ENCODE measurements at places on chromosomes 13 and 19.
A peak's percentile ranks its signal among the peaks of the same experiment; 100 is the strongest.

DNA sequence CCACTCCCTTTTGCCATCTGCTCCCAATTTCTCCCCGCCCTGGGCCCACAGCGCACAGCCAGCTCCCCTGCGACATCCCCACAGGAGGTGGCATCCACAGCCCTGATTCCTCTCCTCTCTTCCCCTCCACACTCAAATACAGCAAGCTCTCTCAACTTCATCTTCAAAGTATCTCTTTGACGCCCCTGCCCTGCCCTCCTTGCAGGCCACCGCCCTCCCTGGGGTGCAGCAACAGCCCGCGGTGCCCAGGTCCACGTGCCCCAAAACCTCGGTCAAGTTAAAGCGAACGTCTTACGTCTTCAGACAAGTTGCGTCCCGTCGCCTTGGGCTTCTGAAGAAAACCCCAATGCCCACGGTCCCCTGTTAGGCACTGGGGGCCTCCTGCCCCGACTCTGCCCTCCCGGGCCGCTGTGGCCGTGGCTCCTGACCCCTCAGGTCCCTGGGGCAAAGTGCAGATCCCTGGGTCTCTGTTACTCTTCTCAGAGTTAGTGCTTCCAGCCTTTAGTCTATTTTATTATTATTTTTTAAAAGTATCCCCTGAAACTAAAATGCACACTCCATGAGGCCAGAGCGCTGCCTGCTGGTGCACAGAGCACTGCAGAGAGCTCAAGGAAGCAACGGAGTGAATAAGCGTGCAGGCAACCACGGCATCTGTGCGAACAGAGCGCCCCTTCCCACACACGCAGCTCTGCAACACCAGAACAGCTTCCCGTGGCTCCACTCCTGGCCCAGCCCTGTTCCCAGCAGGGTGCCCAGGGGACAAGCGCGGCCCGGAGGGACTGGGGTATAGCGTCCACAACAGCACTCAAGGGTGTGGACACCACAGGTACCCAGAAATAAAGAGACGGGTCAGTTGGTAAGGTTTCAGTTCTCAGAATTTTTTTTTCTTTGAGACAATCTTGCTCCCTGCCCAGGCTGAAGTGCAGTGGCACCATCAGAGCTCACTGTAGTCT, 26.4 kb downstream of the IL17D start:
- DNase-seq, result no peak

DNA sequence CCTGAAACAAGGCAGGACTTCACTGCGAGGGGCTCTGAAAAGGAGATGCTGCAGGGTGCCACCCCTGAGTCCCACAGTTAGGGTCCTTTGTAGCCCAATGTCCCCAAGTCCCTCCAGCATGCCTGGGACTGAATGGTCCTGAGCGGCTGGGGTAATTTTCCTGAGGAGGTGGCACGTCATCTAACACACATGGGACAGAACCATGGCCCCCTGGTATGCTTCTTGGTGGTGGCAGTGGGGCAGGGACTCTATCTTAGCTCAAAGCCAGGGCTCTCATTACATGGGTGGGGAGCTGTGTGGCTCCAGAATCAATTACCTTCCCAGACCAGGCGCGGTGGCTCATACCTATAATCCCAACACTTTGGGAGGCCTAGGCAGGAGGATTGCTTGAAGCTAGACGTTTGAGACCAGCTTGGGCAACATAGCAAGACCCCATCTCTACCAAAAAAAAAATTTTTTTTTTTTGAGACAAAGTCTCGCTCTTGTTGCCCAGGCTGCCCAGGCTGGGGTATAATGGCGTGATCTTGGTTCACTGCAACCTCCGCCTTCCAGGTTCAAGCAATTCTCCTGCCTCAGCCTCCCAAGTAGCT, 7.9 kb upstream of the SLC7A9 start:
- DNase-seq, result no peak

GRCh38 chr19:15201374-15202023, 704 bp upstream of the NOTCH3 start:
- no peak for DNase-seq

- DNase-seq, result no peak
These were observed 429.0 kb downstream of the TSHZ3 start for GRCh38 chr19:30920222-30920621.

GRCh38 chr19:13905634-13906520, at the start of the genes BRME1 and CC2D1A:
TSS of gene BRME1 (minus strand) at chr19:13906117. CDS start at chr19:13904892, 1,225 bp downstream.
TSS of gene CC2D1A (plus strand) at chr19:13906201. CDS start at chr19:13906442, 241 bp downstream.
- DNase-seq, result peak; percentile 78

GRCh38 chr13:25923217-25924085, 128.4 kb downstream of the SHISA2 start:
- DNase-seq, result no peak

- no peak for DNase-seq
These were observed 213.1 kb upstream of the SGCG start for GRCh38 chr13:22967669-22968068.

- DNase-seq, result no peak
These were observed 2.8 kb downstream of the ZNF536 start for GRCh38 chr19:30374865-30375552.

DNA sequence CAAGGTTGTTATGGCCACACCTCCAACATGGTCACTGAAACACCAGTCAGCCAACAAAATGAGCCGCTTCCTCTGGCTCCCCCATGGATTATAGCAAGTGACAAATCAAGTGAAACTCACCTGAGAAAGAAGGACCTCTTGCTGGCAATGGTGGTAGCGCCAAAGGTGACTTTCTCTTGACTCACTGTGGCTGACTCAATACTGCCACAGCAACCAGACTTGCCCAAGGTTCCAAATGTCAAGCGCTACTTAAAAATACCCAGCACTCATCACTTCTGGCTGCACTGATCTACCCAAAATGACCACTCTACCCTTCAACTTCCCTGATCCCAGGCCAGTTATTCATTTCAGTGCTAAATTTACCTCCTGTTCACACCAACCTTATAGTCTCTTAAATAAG, 495.5 kb downstream of the FOXO1 start:
- DNase-seq, result no peak

DNA sequence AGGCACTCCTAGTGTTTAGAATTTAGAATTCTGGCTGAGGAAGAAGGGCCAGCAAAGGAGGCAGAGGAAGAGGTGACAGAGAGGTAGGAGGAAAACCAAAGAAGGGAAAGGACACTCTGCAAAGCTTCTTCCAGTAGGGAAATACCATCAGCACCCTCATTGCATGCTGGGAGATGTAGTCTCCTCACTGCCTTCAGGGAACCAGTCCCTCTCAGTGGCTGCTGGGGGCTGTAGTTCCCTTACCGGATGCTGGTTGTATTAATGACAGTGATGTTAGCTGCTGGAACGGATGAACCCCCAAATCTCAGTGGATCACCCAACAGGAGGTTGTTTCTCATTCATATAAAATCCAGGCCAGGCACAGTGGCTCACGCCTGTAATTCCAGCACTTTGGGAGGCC, 10.1 kb downstream of the GRIN2D start:
- DNase-seq, result no peak

DNA sequence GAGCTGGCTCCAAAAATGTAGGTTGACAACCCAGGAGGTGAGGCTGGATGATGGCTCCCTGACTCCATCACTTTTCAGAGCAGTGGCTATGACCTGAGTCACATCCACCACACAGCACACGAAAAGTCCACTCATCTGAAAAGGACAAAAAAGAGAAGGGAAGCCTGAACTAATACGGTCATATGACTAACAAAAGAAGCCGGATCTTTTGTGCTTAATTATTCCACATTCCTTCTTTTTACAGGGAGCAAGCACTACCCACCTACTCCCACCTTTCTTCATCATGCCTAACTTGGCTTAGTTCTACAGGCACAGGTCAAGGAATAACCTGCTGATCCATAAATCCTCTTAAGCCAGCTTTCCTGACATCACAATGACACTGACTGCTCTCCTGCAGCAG, 601.3 kb upstream of the MIR17HG start:
- no peak for DNase-seq

GRCh38 chr13:73754727-73755292, 379.4 kb downstream of the KLF12 start:
- DNase-seq, result no peak

GRCh38 chr13:63367522-63368198, 1952.0 kb upstream of the PCDH20 start:
- no peak for DNase-seq

DNA sequence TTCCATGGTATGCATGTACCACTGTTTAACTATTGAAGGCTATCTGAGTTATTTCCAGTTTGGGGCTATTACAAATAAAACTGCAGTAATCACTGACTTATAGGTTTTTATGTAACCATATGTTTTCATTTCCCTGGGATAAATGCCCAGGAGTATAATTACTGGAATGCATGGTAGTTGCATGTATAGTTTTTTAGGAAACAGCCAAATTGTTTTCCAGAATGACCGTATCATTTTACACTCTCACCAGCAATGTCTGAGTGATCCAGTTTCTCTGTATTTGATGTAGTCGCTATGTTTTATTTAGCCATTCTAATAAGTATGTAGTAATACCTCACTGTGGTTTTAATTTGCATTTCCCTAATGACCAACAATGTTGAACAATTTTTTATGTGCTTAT, 42.0 kb downstream of the CYSLTR2 start:
- DNase-seq, result no peak

DNA sequence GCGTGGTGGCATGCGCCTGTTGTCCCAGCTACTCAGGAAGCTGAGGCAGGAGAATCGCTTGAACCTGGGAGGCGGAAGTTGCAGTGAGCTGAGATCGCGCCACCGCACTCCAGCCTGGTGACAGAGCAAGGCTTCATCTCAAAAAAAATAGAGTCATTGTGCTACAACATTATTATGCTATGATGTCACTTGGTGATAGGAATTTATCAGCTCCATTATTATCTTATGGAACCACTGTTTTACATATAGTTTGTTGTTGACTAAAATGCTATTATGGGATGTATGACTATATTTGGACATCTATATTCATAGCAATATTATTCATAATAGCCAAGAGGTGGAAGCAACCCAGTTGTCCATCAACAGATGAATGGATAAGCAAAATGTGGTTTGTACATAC, 26.4 kb upstream of the SLC7A1 start:
- DNase-seq, result no peak

DNA sequence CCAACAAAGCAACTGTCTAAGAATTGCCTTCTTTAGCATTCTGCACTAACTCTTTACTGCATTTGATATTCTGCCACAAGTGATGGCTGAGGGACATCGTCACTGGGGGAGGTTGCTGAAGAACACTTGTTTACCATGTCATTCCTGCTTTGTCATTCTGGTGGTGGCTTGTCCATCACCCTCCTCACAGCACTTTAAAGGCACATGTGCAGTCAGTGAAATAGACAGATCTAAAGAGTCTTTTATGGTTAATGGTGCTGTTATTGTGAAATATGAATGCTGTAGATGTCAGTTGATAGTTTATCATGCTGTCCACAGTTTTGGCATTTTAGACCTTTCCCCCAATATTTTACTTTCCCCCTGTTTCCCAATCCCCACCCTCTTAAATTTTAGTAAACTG, 120.9 kb upstream of the TSC22D1 start:
- DNase-seq, result no peak

- DNase-seq, result no peak
These were observed 7.9 kb upstream of the ZIM3 start for GRCh38 chr19:57152921-57153320.

- DNase-seq, result no peak
These were observed 31.7 kb downstream of the BRD4 start for GRCh38 chr19:15300533-15301197.

GRCh38 chr13:49830721-49831120, 38.2 kb upstream of the KPNA3 start:
- no peak for DNase-seq

DNA sequence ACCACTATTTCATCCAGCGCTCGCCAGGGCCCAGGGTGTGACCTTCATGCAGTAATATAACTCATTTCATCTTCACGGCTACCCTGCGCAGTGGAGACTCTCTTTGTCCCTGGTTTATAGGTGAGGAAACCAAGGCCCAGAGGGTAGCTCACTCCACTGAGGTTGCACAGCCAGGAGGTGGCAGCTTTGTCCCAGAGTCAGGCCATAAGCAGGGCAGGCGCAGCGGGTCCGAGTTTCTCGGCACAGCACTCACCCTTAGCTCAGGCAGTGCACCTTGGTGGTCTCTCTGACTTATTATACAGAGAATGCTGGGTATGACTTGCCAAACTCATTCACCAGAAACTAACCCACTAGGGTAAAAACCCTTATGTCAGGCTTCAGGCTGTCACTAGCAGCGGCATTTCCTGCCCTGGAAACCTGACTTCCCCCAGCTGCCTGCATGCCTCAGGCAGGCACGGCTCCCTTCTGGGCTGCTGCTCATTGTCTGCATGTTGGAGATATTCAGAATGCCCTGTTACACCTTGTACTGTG, 24.5 kb downstream of the PPP5C start:
- DNase-seq, result no peak

DNA sequence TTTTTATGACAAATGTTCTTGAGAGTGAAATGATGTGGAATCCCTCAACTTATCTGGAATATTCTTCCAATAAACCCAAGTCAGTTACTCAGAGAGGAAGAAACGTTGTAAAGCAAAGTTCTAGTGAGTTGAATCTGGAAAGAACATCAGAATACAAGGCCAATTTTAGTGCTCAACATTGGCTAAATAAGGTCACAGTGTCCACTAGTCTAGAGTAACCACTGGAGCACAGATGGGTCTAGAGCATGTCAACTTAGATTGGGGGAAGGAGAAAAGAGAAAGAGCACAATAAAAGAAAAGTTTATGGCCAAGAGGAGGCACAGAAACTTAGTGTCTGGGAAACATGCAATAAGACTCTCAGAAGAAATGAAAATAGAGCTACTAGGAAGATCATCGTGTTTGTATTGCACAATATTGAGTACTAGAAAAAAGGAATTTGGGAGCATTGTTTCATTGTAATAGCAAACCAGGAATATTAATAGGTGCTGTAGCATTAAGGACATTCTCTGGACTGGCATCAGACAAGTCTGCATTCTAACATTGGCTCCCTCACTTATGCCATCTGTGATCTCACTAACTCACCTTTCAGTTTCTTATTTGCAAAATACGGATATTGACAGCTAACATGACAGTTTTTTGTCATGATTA, 1318.5 kb downstream of the PCDH9 start:
- no peak for DNase-seq

GRCh38 chr13:94822356-94822755, 110.0 kb upstream of the SOX21 start:
- DNase-seq, result no peak

GRCh38 chr19:3684817-3685410, 15.4 kb downstream of the PIP5K1C start:
- DNase-seq, result no peak

GRCh38 chr13:30158774-30159445, 148.4 kb downstream of the KATNAL1 start:
- DNase-seq, result no peak

DNA sequence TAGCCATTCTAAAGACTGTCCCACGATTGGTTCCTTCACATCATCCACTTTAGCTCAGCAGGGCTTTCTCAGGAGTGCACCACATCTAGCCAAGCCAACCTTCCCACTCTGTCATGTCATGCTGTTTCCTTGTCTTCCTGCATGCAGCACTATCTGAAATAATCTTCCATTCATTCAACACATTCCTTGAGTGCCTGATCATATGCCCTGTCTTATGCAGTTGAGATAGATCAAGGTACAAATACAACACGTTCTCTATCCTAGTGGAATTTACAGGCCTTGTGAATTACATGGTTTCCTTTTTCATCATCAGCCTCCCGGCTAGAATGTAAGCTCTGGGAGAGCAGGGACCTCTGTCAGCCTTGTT, 6.8 kb upstream of the MRPS31 start:
- no peak for DNase-seq

- no peak for DNase-seq
These were observed 4.0 kb upstream of the FTL start for GRCh38 chr19:48961051-48961649.

GRCh38 chr19:1811472-1811894, 593 bp downstream of the ATP8B3 start:
- DNase-seq, result peak; percentile 17
